ENCODE measurements at places on chromosomes 6 and 20.
A peak's percentile ranks its signal among the peaks of the same experiment; 100 is the strongest.

GRCh38 chr6:17490724-17491123 is 97.3 kb downstream of the CAP2 start:
- no peak for DNase-seq

- DNase-seq, result no peak
Observed at GRCh38 chr6:50925981-50926380, 107.3 kb downstream of the TFAP2B start.

DNA sequence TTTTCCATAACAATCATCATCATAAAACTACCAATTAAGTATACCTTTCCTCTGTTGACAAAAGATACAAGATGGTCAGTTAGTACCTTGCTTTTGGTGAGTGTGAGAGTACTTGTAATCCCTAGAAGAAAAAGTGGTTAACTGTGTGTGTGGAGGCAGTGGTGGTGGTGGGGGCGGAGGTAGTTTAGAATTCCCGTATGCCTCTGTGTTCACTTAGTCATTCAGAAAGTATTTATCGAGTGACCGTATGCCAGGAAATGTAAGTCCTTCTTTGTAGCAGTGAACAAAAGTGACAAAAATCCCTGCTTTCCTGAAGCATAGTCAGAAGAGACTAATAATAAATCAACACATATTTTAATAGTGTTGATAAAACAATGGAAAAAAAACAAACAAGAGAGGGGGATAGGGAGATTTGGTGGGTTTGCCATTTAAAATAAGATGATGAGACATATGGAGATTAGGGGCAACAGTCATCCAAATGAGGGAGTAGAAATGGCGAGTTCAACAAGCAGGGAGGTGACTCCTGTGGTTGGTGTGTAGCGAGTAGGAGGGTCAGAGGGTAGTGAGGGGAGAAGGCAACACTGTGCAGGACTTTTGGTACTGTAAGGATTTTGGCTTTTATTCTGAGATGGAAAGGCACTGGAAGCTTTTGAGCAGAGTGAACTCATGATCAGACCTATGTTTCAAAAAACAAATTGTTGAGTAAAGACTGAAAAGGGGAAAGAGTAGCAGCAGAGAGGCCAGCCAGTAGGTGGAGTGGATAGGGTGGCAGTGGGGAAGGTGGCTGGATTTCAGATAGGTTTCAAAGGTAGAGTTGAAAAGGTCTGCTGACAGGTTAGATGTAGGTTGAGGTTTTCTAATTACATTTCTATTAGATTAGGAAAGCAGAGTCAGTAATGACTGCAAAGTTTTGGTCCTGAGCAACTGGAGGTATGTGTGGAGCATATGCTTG is 40.3 kb upstream of the SIM1 start:
- DNase-seq, result peak; percentile 62

DNA sequence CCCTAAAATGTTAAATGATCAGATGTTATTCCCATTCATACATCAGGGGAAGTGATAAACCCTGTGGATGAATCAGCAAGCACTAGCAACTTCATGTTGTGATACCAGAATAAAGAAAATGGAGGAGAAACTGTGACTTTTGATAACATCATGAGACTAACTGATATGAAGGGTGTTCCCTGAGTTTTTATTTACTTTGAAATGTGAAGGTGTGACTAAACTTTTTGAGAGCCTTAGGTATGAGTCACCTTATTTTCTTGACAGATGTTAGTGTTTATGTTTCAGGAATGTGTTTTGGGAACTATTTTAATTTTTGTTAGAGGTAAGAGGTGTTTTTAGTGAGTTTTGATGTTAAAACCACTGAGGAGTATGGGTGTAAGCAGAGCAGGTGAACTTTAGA is 4.4 kb downstream of the PARD6B start:
- no peak for DNase-seq

GRCh38 chr6:136783495-136784270 is 8.6 kb downstream of the MAP3K5 start:
- no peak for DNase-seq

DNA sequence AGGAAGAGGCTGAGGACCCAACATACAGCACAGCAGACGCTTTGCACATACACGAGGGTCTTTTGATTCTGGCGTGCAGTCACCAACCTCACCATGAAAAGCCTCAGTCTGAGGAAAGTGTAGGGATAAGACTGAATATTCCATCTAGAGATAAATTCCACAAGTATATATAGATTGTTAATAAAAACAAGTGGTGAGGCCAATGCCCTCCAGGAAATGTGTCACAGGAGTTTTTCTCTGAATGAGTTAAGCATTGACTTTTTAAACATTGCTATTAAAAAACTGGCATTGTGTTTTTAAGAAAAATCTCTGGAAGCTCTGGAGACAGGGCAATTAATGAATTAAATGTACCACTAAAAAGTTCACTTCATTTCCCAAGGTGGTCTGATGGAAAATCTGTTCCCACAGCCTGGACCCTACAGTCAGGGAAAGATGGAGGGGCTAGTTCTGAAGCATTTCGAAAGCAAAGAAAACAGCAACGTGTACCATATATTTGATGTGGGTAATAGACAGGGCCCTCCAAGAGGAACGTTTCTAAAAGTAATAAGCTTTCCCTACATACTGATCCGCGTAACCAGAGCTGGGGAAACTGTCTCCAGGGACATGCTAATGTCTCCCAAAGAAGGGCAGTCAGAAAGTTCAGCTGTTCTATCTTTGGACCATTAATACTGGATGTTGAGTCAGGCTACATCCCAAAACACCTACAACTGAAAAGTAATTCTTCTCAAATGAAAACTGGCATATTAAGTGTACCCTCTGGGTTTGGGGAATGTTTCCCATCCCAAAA is 301.1 kb downstream of the FOXC1 start:
- DNase-seq, result no peak

DNA sequence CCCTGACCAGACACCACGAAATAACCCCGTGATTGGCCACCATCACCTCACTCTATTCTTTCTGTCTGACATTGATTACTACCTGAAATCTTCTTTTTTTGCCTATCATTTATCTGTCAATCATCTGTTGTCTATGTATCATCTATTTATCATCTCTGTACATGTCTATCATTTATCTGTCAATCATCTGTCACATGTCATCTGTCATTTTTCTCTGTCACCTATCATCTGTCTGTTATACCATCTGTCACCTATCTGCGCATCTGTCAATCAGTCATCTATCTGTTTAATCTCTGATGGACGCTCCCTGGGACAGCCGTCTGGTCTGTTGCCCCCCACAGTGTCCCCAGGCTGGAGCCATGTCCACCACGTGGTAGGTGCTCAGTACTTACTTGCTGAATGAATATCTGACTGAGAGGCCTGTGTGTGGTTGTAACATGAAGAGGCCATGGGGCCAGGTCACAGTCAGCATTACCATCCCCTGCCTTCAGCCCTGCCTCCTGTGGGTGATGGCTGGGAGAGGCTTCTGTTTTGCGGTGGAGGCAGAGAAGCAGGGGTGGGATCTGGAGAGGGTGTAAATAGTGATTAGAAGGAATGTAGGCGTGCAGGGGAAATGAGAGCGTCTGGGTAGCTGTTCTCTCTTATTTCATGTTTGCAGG is 302.7 kb downstream of the QKI start:
- DNase-seq, result no peak

GRCh38 chr6:21341910-21342309 is 251.6 kb upstream of the SOX4 start:
- DNase-seq, result no peak

DNA sequence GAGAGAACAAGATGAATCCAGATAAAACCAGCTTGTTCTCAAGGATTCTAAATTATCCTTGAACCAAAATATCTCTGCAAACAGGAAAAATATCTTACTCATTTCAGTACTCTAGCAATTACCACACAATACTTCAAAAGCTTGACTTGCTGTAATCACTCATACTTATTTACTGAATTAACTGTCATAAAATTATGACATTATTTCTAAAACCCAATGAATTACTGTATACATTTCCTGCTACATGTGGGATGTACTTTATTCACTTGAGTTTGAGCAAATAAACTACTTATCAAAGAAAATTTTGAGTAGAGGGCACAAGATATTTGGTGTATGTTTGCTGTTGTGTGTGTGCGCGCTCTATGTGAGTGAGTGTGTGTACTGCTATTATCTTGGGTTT is 9.7 kb downstream of the EIF2S2 start:
- no peak for DNase-seq

DNA sequence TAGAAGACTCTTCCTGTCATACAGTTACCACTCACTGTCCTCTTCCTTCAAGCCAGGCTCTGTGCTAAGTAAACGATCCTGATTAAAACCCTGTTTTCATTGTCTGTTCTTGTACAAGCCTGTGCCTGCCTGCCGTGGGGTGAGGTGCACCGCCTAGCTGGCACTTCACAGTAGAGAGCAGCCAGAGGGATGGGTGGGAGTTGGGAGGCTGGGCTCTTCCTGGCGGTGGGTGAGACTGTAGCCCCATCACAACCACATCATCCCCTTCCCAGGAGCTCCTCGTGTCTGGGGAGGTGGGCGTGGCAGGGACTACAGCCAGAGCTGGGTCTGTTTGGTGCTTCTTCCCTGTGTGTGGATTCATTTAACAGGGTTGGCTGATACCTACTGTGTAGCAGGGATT is 382.0 kb downstream of the TAF4 start:
- no peak for DNase-seq

DNA sequence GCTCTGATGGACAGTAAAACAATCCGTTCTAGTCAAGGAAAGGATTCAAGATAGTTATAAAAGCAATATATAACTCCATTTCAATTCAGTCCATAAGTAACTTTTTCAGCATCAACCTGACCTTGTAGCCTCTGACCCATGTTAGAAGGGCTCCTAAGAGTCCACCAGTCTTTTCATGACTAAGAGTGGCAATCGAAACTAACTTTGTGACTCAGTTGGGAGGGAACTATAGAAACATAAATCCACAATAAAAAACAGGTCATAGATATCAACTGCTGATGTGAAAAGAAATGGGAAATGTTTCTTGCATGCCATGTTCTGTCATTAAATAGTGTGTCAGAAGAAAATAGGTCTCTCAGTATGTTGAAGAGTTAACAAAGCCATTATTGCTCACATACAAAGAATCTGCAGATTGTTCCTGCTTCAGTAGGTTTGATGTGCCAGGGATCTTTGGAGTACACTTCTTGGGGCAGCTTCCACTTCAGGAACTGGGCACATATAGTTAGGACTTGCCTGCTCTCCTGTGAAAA is 16.2 kb upstream of the RBL1 start:
- no peak for DNase-seq

DNA sequence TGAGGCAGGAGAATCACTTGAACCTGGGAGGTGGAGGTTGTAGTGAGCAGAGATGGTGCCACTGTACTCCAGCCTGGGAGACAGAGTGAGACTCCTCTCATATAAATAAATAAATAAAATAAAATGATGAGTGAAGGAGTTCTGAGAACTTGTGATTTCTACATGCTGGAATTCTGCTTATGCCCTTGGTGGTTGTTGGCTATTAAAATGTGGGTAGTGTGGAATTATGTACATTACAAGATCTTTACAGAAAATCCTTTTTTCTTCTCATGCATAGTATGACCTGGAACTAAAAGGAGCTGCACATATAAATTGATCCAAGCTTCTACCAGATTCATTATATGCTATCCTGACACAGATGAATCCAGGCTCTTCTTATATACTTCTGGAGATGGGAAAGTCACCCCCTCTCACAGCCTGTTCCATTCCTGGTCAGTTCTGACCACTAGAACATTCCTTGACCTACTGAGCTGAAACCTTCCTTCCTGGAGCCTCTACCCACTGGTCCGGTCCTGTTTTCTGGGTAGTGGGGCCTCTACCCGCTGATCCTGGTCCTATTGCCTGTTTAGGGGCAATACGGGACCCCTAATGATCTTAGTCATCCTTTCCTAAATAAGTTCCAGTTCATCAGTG is 37.7 kb upstream of the TAF8 start:
- no peak for DNase-seq

DNA sequence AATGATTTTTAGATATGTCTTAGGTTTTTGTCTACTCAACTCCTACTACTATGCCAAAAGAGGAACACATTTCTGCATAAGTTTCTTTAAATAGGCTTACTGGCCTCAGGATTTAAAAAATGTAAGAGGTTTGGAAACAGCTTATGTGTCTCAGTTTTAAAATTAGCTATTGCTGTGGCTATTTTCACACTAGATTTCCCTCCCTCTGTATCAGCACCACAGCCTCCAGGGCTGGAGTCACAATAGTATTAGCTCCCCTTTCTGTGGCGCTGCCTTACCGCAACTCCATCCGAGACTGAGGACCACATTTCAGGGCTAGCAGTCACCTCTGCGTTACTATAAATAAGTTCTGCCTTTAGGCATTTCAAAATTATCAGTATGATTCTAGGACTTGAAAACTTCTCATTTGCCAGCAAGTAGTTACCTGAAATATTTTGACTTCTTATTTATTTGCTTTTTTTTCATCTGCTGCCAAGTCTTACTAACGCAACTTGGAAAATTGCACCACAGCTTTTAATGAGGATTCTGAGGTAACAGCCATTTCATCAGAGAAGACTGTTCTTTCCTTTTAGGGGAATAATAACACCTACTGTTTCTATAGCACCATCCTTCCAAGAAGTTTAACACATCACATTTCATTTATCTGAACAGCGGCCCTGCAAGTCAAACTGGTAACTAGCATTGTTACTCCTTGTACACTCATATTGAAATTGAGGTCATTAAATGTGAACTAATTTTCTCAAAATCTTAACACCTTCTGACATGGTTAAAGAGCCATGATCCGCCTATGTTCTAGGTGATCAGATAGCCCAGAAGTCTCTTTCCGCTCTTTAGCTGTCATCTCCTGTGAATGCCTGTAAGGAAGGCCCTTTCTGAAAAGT is 105.9 kb downstream of the GJA10 start:
- no peak for DNase-seq

DNA sequence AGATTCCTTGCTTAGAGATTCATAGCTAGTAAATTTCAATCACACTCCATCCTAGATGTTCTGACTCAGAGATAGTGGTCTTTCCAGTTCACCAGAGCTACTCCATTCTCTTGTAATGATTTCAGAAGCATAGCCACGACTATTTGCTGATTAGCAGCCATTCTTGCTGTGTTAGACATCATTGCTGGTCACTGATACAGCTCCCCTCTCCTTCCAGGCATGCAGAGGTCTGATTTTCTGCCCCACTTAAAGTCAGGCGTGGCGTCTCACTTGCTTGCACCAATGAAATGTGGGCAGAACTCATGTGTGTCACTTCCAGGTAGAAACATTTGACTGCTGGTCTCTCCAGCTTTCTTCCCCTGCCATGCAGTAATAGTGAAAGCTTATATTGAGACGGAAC is 168.9 kb upstream of the JARID2 start:
- DNase-seq, result no peak

- DNase-seq, result no peak
Observed at GRCh38 chr6:43876602-43877001, 106.6 kb downstream of the VEGFA start.

- DNase-seq, result no peak
Observed at GRCh38 chr6:167826230-167826895, 348 bp upstream of the AFDN start.

GRCh38 chr6:2971420-2972218 is at the start of gene SERPINB6:
Gene SERPINB6, minus strand, starts transcription at chr6:2971567. Its CDS starts 12,235 bp downstream, at chr6:2959332.
- DNase-seq, result no peak

- DNase-seq, result no peak
Observed at GRCh38 chr6:5025911-5026819, 22.3 kb upstream of the RPP40 start.

DNA sequence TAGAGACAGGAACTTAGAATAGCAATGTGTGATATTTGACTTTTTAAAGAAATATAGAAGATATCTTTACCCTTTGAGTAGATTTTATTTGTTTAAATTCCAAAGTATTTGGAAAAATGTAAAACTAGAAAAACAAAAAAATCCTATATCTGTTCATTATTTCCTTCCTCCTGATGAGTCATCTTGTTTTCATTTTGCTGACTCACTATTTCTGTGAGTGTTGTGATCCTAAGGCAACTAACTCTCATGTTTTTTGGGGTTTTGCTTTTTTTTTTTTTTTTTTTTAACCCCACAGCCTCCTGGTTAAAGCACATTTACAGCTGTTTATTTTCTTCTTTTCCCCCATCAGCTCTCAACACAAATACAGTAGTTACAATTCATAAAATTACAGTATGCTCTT is 37.8 kb upstream of the THEMIS start:
- peak; percentile 36 for DNase-seq

All from HFF-Myc (cell line).